ENCODE measurements at places on chromosomes 12 and 14. TPM values are rescaled to one million over a fixed set of nuclear protein-coding genes. Genes with fewer than 3 reads are reported as not detected.

Gene AVPR1A
- total RNA-seq, result not detected

Gene SERPINA10
- not detected for total RNA-seq

Gene GPR84
- not detected for total RNA-seq

Gene FITM1
- 4.2 TPM for total RNA-seq

Gene OR4E2
- total RNA-seq, result not detected

Gene L2HGDH
- total RNA-seq, result 5.5 TPM

DNA sequence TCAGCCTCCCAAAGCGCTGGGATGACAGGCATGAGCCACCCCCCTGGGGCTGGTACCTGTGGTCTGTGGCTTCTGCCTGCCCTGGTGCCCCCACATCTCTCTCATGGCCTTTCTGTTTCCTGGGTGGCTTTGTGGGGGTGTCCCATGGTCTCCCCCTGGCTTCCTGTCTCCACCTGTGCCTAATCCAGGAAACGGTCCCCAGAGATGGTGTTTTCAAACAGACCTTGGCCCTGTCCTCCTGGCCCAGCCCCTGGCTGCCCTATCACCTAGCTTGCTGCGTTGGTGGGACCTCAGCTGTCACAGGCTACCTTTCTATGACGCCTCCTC lies 18.1 kb downstream of the MEG3 start:
- no peak overlapping the region for H3K4me3 ChIP-seq
- no peak overlapping the region for H3K27ac ChIP-seq
- DNase-seq, result no peak
- H3K4me1 ChIP-seq, result peaks cover 1% of the 10 kb centered on the region
- no peaks in the 10 kb centered on the region for H3K36me3 ChIP-seq

GRCh38 chr14:50038398-50039119 lies 77.8 kb downstream of the VCPKMT start:
- no peaks in the 10 kb centered on the region for H3K27me3 ChIP-seq
- peak overlapping the region; percentile 28 for H3K27ac ChIP-seq

DNA sequence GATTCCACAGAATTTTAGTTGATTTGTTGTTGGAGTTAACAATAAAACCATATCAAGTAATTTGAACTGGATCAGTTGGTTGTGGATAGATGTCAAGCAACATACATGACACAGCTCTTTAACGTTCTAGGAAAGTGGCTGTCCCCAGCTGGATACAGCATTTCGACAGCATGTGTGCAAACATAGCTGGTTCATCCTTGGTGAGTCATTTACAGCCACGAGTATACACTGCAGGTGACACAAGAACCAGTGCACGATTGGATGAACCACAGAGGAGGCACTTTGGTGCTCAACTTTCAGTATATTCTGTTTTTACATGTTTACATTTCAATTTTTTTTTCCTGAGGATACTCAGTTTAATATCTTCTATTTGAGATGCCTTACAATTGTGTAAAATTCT lies 242.4 kb downstream of the TMEM117 start:
- H3K36me3 ChIP-seq, result no peaks in the 10 kb centered on the region
- H3K4me1 ChIP-seq, result no peaks in the 10 kb centered on the region
- no peak for DNase-seq
- H3K4me3 ChIP-seq, result no peak overlapping the region
- H3K27me3 ChIP-seq, result no peaks in the 10 kb centered on the region
- no peak overlapping the region for H3K27ac ChIP-seq

DNA sequence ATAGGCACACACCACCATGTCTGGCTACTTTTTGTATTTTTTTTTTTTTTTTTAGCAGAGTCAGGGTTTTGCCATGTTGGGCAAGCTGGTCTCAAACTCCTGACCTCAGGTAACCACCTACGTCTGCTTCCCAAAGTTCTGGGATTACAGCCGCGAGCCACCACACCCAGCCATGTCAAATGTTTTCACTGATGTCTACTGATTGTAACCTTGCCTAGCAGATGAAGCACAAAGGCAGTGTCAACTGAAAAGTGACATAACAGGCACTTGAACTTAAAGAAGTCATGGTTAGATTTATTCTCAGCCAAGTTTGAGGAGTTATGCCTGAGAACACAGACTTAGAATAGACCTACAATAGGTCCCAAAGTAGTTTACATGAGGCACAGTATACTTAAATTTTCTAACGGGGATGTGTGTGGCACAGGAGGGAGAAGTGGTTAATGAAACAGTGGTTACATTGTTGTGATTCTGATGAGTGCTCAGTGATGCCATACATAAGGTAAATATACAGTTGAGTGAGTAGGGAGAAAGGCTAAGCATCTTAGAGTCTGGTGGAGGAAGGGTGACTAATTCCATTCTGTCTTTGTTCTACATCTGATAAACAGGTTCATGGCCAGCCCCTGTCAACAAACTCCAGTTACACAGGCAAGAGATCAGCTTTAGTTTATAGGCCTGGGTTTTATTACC lies 12.6 kb upstream of the RNASE4 start:
- no peak overlapping the region for H3K4me3 ChIP-seq
- H3K4me1 ChIP-seq, result peaks cover 16% of the 10 kb centered on the region
- DNase-seq, result no peak
- H3K36me3 ChIP-seq, result no peaks in the 10 kb centered on the region
- H3K27me3 ChIP-seq, result no peaks in the 10 kb centered on the region

- H3K36me3 ChIP-seq, result no peaks in the 10 kb centered on the region
- H3K4me3 ChIP-seq, result no peak overlapping the region
- no peak overlapping the region for H3K27ac ChIP-seq
- no peak for DNase-seq
Measured at GRCh38 chr12:32532951-32533350, 133.6 kb downstream of the FGD4 start.

- H3K27ac ChIP-seq, result no peak overlapping the region
- DNase-seq, result no peak
- H3K4me3 ChIP-seq, result no peak overlapping the region
- H3K27me3 ChIP-seq, result peaks cover 9% of the 10 kb centered on the region
- peaks cover 3% of the 10 kb centered on the region for H3K4me1 ChIP-seq
- H3K36me3 ChIP-seq, result no peaks in the 10 kb centered on the region
Measured at GRCh38 chr12:2958432-2959191, 585 bp upstream of the TEAD4 start.

- H3K4me1 ChIP-seq, result no peaks in the 10 kb centered on the region
- no peak overlapping the region for H3K4me3 ChIP-seq
- no peak for DNase-seq
- no peaks in the 10 kb centered on the region for H3K36me3 ChIP-seq
- H3K27ac ChIP-seq, result no peak overlapping the region
- H3K27me3 ChIP-seq, result no peaks in the 10 kb centered on the region
Measured at GRCh38 chr12:99259040-99259934, 388.3 kb upstream of the GARIN6 start.

DNA sequence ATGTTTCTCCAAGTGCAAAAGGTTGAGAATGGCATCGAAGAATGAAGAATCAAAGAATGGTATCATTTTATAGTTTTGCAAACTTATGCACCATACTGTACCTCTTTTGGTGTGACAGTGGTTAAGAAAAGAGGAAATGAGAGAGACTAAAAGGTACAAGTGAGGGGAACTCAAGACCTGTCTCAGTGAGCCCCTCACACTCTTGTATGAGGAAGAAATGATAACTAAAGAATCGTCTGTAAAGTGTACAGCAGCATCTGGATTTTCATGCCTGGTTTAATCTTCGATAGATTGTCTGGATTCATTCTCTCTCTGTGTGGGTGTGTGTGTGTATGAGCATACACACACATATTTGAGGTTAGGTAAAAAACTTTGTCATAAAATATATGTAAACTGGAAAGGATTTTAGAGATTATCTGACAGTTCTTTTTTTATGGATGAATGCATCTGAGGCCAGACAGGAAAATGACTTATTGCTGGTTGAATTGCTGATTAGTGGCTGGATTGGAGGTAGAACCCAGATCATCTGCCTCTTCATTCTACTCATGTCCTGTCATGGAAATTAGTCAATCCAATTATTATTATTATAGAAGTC lies 16.0 kb upstream of the SLC38A2 start:
- no peak for DNase-seq
- H3K36me3 ChIP-seq, result no peaks in the 10 kb centered on the region
- H3K27me3 ChIP-seq, result no peaks in the 10 kb centered on the region
- H3K27ac ChIP-seq, result no peak overlapping the region

DNA sequence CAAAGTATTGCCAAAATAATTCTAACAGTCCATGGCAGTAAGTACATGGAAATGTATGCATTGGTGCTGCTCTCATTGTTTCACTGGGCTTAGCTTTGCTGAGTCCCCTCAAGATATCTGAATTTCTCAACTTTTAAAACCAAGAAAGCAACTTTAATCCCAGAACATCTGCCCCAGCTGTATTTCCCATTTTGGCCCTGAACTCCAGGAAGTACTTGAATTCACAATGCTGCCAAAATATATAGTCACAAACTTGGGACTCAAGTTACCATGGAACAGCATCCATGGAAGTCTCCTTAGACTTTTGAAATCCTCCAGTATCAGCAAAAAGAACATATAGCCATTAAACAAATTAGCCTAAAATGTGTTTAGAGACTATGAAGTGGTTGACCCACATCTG lies 78.5 kb upstream of the FLRT2 start:
- no peak overlapping the region for H3K4me3 ChIP-seq
- H3K27me3 ChIP-seq, result no peaks in the 10 kb centered on the region
- no peaks in the 10 kb centered on the region for H3K36me3 ChIP-seq

DNA sequence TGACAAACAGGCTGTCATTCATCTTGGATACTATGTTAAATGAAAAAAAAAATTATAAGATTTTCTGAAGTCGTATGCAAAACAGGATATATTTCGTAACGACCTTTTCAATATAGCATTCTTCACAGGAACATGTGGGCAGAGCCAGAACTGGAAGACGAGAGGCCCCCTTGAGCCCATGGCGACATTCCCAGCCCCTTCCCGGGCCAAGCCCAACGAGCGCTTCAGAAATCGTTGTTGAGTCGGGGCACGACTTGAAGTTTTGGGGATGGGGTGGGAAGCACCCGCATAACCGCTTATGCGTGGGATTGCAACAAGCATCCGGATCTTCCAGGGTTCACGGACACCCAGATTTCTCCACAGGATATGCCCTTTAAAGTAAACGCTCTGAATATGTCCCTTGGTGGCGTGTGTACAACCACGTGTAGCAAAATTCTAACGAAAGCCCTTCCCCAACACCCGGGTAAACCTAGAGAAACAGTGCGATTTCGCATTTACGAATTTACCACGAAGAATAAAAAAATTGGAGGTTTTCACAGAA lies 736 bp downstream of the C14orf39 start:
- H3K27ac ChIP-seq, result no peak overlapping the region
- no peaks in the 10 kb centered on the region for H3K4me1 ChIP-seq
- peaks cover 12% of the 10 kb centered on the region for H3K27me3 ChIP-seq
- H3K4me3 ChIP-seq, result no peak overlapping the region
- no peak for DNase-seq
- no peaks in the 10 kb centered on the region for H3K36me3 ChIP-seq

- no peak overlapping the region for H3K4me3 ChIP-seq
- no peaks in the 10 kb centered on the region for H3K36me3 ChIP-seq
- no peaks in the 10 kb centered on the region for H3K27me3 ChIP-seq
Measured at GRCh38 chr14:88164906-88165534, 158.0 kb downstream of the KCNK10 start.

DNA sequence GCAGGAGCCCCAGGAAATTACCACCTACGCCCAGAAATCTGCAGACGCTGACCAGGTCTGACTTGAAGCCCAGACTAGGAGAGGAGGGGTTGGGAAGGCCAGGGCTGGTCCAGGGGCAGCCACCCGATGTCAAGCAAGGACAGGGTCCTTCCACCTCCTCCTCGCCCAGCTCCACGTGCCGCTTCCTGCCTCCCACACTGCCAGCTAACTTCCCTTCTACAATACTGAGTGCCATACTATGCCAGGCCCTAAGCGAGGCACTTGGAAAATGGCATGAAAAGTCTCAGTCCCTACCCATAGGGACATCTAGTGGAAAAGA lies 71.7 kb downstream of the SETD3 start:
- no peaks in the 10 kb centered on the region for H3K4me1 ChIP-seq
- no peak for DNase-seq
- H3K27ac ChIP-seq, result no peak overlapping the region
- no peaks in the 10 kb centered on the region for H3K27me3 ChIP-seq

DNA sequence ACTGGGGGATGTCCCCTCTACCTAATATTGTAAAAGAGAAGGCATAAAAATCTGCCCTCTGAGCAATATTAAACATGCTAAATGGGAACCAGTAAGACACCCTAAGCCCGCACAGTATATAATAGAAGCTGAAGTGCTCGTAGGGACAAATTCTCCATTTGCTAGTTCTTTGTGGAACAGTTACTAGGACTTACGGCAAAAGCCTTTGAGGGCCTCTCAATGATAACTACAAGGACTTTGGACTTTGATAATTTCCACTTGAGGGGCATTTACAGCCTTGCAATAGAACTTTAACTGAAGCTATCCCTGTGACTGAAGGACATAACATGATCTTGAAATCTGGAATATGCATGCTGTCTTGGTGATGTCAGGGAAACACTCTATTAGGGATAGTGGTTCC lies 111.5 kb upstream of the IFNG-AS1 start:
- H3K36me3 ChIP-seq, result no peaks in the 10 kb centered on the region
- no peak overlapping the region for H3K4me3 ChIP-seq
- DNase-seq, result no peak
- no peak overlapping the region for H3K27ac ChIP-seq
- H3K4me1 ChIP-seq, result no peaks in the 10 kb centered on the region

DNA sequence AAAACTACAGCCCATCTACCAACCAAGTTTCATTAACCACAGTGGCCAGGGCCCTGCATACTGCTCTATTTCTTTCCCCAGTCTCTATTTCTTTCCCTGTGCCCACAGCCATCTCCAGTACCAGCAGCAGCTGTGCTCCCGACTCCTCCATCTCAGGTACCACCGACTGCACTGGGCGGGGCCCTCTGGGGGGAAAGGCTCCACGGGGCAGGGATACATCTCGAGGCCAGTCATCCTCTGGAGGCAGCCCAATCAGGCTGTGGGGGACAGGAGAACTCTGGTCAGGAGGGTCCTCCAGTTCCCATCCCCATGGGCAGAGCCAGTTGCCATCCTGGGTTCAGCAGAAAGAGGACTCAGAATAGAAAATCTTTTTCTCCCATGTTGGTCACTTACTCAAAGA lies 3.0 kb downstream of the CDK4 start:
- H3K4me1 ChIP-seq, result peaks cover 49% of the 10 kb centered on the region
- DNase-seq, result no peak
- no peak overlapping the region for H3K4me3 ChIP-seq
- no peaks in the 10 kb centered on the region for H3K27me3 ChIP-seq

- H3K36me3 ChIP-seq, result no peaks in the 10 kb centered on the region
- no peak overlapping the region for H3K27ac ChIP-seq
- H3K27me3 ChIP-seq, result no peaks in the 10 kb centered on the region
- H3K4me3 ChIP-seq, result no peak overlapping the region
- no peaks in the 10 kb centered on the region for H3K4me1 ChIP-seq
Measured at GRCh38 chr12:90937651-90938050, 17.3 kb downstream of the CCER1 start.

DNA sequence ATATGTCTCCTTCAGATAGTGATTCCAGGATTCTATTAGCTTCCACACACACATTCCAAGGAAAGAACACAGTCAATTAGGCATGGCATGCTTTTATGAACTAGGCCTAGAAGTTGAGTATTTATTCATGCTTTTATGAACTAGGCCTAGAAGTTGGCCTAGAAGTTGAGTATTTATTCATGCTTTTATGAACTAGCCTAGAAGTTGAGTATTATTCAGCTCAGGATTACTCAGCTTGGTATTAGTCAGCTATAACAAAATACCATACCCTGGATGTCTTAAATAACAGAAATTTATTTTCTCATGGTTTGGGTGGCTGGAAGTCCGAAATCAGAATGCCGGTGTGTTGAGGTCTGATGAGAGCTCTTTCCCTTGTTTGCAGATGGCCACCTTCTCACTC lies 442.7 kb upstream of the FLRT2 start:
- no peaks in the 10 kb centered on the region for H3K4me1 ChIP-seq
- no peak overlapping the region for H3K27ac ChIP-seq
- no peaks in the 10 kb centered on the region for H3K36me3 ChIP-seq
- DNase-seq, result no peak

GRCh38 chr12:77746096-77746495 lies 84.6 kb upstream of the NAV3 start:
- H3K27me3 ChIP-seq, result no peaks in the 10 kb centered on the region
- no peaks in the 10 kb centered on the region for H3K4me1 ChIP-seq
- no peaks in the 10 kb centered on the region for H3K36me3 ChIP-seq
